ENCODE measurements at places on chromosomes 12 and 14.

DNA sequence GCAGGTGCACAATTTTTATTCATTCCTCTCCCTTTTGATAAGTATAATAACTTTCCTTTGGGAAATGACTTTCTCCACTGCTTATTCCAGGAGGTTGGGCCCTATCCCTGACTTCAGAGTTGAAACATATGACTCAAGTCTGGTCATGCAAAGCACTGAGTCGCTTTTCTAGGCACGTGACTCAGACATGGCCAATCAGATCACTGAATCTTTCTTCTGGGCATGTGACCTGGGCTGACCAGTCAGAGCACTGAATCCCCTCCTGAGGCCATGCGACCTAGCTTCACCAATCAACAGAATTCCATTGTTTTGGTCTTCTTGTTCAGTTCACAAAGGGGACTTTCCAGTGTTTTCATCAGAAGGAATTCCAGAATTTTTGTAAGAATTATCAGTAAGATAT is 377.1 kb upstream of the KITLG start:
- DNase-seq: no peak

- DNase-seq: no peak
Measured at GRCh38 chr12:52612431-52613383, 5.7 kb downstream of the KRT73 start.

- no peak for DNase-seq
Measured at GRCh38 chr12:80625051-80625450, 82.4 kb upstream of the MYF6 start.

DNA sequence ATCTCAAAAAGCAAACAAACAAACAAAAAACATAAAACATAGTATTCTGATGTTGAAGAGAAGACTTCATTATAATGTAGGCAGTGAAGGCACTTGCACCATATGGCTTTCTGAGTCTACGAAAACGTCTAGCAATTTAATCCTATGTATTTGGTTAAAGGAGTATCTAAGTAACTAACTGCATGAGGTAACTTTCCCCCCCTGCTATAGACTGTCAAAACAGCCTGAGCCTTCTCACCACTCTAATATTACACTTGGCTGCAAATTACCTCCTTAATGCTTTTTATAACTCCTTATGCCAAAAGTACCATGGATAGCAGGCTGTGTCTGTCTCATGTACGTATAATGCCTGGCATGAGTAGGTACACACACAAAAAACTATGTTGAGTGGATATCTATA is 607.6 kb upstream of the FLRT2 start:
- DNase-seq: no peak

DNA sequence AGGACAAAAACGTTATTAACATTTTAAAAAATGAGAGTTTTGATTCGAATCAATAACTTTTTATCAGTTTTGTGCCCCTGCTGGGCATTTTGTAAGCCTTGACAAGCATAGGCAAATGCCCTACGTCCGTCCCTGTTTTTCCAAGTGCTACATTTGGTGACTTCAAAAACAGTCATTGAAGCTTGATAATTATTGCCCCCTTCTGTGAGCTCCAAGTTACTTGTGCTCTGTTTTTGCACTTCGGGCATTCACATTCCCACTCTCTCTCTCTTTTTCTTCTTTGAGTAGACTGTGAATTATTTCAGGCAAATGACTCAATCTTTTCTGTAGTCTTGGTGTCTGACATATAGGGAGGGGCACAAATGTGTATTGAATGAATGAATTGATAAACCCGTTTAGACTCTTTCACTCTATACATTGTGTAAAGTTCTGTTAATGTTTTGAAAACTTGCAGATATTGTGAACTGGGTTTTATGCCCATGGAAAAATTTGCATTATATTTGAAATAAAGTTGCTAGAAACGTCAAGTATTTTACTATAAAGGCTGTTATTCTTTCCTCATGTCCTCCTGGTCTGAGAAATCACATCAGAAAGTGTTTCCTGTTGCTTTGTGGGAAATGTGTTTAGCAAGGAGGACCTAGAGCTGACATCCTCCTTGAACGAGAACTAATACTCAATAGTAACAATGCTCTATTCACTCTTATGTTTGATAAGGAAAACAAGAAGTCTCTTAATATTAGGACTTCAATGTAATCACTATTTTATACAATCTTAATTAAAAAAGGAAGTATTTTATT is 1.4 kb downstream of the APAF1 start:
- no peak for DNase-seq

DNA sequence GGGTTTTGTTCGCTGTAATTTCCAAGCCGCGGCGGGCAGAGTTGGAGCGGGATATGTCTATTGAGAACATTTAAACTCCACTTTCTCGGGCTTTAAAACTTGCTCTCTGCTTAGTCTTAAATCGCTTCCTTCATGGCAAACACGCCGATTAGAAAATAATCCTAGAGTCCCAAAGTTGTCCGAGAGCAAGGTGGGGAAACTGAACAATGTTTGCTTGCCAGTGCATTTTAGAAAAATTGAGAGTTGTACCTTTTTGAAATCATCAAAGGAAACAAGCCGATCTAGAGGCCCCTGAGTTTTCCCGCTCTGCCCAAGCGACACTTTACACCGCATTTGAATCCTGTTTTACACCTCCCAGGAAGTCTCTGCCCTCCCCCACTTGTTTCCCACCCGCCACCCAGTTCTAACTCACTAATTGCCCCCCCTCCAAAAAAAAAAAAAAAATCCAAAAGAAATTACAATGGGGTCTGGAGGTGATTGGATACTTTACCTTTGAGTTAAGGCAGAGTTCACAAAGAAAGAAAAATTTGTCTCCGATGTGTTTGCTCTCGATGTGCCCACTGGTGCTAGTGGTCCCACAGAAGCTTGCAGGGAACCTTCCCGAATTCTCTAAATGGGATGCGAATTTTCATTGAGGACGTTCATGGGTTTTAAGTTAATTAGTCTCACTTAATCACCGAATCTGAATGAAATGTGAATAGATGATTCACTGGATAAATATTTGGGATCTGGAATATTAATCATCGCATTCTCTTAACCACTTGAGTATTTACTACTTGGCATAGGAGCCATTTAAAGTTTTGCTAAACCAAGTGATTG is 2.3 kb downstream of the HMGA2 start:
- DNase-seq: no peak

DNA sequence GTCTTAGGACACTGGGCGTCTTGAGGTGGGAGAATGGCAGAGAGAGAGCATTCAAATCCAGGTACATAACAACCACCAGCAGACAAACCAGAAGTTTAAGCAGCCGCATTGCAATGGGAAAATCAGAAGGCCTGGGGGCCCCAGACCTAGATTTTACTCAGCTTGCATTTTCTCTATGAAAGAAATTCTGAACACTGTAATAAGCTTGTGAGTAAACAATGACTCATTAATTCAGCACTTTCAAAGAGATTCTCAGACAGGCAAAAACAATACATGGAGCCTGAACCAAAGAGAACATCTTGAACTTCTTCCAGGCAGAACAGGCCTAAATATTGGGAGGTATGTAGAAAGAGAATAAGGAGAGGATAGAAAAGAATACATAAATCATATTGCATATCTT is 69.8 kb upstream of the IFNG-AS1 start:
- no peak for DNase-seq

- DNase-seq: no peak
Measured at GRCh38 chr14:97408937-97409815, 612.0 kb downstream of the VRK1 start.

- DNase-seq: no peak
Measured at GRCh38 chr14:91477388-91477787, 32.7 kb downstream of the PPP4R3A start.

DNA sequence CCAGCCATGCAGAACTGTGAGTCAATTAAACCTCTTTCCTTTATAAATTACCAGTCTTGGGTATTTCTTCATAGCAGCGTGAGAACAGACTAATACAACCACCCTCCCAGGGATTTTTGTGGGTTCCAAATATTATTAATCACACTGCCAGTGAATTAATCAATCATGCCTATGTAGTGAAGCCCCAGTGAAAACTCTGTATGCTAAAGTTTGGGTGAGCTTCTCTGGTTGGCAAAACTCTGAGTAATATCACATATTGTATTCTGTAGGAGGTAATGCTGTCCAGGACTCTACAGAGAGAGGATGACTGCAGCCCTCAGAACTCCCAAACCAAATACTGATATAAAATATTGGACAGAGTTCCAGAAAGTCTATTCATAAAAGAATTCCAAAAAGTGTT is 216.9 kb downstream of the RPAP3 start:
- no peak for DNase-seq

DNA sequence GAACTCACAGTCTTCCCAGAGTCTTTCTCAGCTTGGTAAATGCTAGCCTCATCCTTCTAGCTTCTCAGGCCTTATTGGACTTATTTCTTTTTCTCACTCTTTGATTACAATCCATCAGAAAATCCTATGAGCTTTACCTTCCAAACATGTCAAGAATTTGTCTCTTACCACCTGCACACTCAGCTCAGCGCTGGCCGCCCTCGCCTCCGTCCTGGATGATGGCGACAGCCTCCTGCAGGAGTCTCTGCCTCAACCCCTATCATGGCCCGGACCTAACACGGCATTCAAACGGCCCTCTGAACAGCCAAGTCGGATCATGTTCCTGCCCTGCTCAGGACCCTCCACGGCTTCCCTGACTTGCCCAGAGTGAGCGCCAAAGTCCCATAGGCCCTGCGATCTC is 333.1 kb upstream of the FKBP4 start:
- DNase-seq: no peak

DNA sequence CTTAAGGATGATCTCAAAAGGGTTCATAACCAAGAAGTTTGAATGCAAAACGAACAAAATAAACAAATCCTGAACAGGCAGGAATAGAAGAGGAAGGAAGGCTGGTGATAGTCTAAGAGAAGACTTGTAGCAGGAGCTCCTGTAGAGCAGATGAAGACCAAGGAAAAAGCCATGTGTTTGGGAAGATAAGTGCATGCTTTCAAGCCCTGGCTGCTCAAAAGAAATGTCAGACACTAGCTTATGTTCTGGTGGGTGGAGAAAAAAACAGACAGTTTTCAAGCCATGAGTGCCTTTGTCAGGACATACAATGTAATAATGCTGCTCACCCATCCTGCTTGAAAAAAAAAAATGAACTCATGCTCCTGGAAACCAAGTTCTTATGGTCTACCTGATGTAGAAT is 27.4 kb downstream of the TAOK3 start:
- no peak for DNase-seq

DNA sequence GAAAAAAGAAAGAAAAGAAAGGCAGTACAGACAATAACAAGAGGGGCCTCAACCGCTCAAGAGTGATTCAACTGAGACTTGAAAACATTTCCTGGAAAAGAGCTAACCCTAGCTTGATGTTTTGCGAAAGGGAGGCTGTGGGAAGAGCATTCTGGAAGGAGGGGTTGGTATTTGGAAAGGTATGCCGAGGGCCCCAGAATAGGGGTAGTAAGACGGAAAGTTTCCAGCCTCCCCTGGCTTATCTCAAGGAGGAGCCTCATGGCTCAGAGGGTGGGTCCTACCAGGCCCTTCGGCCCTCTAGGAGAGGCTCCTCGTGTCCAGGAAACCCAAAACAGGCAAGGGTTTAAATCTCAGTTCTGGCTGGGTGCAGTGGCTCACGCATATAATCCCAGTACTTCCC is 8.4 kb downstream of the RNU4-2 start:
- no peak for DNase-seq

DNA sequence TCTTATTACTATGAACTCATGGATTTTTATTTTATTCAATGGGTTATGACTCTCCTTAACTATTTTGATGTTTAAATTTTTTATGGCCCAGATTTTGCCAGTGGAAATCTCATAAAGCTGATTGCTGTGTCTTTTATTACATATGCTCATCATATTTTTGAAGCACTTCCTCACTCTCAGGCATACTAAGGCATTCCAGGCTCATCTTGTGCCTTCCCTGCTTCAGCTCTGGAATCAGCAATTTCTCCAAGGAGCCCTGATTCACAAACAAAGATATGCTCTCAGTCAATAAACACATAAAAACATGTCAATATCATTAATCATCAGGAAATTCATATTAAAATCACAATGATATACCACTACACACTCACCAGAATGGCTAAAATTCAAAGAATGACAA is 44.9 kb upstream of the SCN8A start:
- no peak for DNase-seq

DNA sequence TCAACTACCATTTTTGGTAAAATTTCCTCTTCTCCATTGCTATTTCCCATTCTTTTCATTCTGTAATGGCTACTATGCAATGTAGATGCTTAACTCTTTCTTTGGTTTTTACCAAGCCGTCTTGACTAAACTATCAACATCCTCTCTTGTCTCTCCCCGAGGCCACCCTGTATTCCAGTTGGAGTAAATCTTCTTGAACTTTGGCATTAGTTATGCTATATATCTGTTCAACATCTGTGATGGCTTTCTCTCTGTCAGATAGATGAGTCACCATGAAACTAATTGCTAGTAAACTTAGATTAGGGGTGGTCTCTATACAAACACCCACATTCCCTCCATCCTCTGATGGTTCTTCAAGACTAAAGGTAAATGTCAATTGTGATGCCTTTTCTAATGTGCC is 63.4 kb downstream of the LMO3 start:
- no peak for DNase-seq

DNA sequence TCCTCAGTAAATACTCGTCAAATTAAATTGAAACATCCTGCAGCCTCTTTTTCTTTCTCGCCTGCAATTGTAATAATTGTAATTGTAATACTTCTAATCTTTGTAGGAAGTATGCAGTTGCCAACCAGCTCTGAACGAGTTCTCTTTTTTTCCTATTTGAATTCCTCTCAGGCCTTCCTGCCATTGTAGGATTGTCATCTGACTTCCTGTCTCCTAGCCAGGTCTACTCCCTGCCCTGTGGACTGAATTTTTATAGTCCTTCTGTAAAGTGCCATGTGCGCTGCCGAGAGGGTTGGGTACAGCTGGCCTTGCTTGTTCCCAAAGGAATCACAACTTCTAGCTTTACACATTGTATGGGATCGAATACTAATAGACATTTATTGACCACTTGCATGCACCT is 183.3 kb downstream of the SSPN start:
- no peak for DNase-seq

- no peak for DNase-seq
Measured at GRCh38 chr12:122850695-122851350, 15.6 kb downstream of the HIP1R start.

DNA sequence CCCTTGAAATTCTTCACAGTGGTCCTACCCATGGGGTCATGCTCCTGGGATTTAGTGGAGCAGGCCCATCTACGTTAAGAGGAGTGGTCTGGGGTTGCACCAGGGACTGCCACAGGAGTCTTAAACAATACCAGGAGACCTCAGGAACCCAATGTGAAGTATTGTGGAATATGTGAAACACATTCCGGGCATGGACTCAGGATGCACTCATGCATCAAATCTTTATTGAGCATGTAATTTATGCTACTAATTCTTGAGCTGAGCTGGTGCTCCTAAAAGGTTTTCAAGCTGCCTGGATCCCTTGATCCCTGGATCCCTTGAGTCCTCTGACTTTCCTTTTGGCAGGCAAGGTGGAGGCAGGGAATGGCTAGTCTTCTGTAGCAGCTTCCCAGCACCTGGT is 8.8 kb downstream of the SERPINA10 start:
- DNase-seq: no peak

DNA sequence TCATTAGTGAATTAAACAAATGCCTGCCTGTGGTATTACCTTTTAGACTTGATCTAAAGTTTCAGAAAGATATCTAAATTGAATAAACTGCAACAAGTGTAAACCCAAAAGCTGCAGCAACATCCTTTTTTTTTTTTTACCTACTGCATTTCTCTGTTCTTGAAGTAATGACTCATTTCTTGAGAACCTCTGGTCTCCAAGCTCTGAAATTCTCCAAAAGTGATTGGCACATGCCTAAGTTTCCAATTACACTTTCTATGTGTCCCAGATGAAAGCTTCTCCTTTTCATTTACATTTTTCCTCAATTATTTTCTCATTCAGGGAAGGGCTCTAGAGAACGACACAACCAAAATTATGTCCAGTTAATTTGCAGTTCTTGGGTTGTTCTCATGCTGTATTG is 435.2 kb upstream of the DCN start:
- no peak for DNase-seq
